SJCRH30 (cell line): ENCODE measurements at places on chromosomes 4 and X.

DNA sequence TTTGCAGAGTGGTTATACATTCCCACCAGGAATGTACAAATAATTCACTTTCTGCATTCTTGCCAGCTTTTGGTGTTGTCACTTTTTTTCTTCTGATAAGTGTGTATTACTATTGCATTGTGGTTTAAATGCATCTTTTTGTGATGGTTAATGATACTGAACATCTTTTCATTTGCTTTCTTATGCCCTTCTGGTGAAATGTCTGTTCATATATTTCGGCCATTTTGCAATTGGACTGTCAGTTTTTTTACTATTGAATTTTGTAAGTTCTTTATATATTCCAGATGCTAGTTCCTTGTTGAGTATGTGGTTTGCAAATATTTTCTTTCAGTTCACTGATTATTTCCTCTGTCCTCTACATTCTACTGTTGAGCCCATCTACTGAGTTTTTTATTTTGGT is 19.4 kb upstream of the BMP2K start:
- no peak for DNase-seq

DNA sequence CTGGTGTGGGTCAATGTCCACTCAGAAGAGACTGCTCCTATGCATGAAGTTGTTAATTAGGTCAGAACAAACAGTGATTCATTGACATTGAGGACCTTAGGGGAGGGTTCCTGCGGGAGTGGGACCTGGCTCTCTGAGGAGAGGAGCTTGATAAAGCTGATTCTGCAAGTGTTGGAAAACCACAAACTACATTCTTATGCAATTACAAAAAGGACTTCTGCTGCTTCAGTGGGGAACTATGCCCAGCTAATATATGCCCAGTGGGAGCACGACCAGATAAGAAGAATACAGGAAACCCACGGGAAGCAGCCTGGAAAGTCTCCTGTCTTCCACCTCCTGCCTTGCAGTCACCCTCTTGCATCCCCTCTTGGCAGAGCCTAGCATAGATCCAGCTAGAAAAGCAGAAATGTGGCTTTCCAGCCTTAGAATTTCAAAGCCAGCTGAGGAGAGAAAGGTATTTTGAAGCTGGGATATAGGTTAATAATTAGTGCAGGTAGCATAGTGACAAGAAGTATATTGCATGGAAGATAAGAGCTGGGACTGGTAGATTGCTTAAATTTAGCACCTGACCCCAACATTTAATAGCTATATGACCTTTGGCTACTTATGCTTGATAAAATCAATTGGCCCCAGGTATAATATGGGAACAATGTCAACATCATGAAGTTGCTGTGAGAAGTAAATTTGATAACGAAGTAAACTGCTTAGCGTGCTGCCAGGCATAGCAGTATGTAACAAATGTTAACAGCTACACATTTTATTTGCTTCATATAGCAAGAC is 34.9 kb upstream of the UGT8 start:
- peak; percentile 9 for DNase-seq

- DNase-seq, result no peak
Observed at GRCh38 chr4:70714079-70714887, 7.5 kb upstream of the RUFY3 start.

GRCh38 chr4:127783026-127783769 is 1.1 kb downstream of the HSPA4L start:
- DNase-seq, result peak; percentile 80
